Hypothalamus (tissue), 51 donors: ENCODE measurements at places on chromosomes 13 and 19.
A peak's percentile ranks its signal among the peaks of the same experiment; 100 is the strongest.

DNA sequence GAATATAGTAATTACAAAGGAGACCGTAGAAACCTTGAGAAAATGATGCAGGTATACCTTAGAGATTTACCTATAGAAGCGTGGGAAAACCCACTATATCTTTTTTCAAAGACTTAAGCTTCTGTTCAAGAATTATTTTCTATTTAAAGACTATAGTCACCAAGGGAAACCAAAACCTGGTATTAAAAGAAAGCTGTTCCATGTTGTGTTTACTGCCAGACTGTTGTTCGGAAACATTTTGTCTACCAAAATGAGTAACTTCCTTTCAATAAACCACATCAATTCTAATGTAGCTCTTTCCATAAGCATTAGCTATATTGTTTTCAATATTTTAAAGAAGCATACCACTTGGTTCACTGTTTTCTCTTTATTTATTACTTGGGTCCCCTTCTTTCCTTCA, 182.9 kb upstream of the SLITRK6 start:
- no peak for DNase-seq

- no peak for DNase-seq
Measured at GRCh38 chr13:99310382-99311031, 3.3 kb upstream of the GPR183 start.

- DNase-seq, result no peak
Measured at GRCh38 chr13:110107568-110108347, 199.2 kb downstream of the COL4A1 start.

GRCh38 chr13:114067381-114067885, 65.0 kb downstream of the RASA3 start:
- DNase-seq, result no peak

DNA sequence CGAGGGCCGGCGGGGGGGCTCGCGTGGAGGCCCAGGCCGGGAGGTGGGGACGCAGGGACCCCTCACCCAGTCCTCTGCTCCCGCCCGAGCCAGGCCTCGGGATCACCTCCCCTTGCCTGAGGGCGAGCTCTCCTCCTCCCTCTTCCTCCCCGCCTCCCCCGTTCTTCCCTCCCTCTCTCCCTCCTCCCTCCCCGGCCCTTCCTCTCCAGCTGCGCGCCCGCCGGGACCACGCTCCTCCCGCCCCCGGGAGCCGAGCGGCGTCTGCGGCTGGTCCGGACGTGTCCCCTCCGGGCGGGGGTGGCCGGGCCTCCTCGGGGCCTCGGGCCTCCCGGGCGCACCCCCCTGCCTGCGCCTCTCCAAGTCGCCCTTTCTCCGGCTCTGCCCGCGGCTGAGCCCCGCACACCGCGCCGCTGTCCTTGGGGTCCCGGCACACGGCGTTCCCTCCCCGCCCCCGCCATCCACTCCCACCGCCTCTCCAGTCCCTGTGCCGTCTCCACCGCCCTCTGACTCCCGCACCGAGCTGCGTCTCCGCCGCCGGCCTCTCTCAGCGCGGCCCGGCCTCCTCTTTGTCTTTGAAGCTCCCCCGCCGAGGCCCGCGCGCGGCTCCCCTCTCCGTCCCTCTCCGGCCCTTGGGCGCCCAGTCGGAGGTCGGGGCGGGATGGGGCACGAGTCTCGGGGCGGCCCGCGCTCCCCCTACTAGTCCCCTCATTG, 5.7 kb downstream of the SOX1 start:
- peak; percentile 67 for DNase-seq

- peak; percentile 1 for DNase-seq
Measured at GRCh38 chr13:31742097-31742734, 2.9 kb downstream of the RXFP2 start.

DNA sequence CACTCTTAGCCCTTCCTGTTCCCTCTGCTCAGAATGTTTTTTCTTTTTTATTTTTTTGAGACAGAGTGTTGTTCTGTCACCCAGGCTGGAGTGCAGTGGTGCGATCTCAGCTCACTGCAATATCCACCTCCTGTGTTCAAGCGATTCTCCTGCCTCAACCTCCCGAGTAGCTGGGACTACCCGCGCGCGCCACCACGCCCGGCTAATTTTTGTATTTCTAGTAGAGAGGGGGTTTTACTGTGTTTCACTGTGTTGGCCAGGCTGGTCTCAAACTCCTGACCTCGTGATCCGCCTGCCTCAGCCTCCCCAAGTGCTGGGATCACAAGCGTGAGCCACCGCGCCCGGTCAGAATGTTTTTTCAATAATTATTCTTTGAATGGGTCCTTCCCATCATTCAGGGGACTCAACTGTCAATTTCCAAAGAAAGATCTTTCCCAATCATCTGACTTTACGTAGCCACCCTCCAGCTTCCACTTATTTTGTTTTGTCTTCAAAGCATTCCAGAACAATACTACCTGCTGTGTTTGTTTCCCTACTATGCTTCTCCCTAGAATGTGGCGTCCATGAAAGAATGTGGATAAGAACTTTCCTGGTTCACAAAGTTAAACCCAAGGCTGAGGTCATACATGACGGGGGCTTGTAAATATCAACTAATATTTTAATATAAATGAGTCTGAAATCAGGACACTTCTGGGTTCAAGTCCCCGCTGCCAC, 1.2 kb downstream of the NDUFA7 start:
- no peak for DNase-seq

DNA sequence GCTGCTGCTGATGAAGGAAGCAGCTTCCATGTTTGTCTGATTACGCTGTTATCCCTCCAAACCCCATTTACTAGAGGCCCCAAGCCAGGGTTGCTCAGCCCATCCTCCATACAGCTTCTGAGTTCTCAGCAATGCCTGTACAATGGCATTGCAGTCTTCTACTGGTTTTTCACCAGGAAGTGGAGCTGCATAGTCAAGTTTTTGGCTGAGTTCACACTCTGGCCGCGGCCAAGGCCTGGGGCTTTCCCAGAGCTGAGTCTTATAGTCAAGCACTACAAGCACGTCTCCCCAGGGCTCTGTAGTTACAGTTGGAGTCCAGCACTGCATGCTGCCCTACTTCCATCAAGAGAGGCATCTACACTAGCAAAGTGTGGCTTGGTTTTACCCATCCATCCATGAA, 182.5 kb downstream of the POU4F1 start:
- no peak for DNase-seq

GRCh38 chr19:52226652-52227051, 36.8 kb downstream of the PPP2R1A start:
- no peak for DNase-seq

GRCh38 chr13:82477436-82477835, 1404.8 kb downstream of the SLITRK1 start:
- DNase-seq, result no peak

- no peak for DNase-seq
Measured at GRCh38 chr13:110880627-110881026, 34.2 kb downstream of the ANKRD10 start.

DNA sequence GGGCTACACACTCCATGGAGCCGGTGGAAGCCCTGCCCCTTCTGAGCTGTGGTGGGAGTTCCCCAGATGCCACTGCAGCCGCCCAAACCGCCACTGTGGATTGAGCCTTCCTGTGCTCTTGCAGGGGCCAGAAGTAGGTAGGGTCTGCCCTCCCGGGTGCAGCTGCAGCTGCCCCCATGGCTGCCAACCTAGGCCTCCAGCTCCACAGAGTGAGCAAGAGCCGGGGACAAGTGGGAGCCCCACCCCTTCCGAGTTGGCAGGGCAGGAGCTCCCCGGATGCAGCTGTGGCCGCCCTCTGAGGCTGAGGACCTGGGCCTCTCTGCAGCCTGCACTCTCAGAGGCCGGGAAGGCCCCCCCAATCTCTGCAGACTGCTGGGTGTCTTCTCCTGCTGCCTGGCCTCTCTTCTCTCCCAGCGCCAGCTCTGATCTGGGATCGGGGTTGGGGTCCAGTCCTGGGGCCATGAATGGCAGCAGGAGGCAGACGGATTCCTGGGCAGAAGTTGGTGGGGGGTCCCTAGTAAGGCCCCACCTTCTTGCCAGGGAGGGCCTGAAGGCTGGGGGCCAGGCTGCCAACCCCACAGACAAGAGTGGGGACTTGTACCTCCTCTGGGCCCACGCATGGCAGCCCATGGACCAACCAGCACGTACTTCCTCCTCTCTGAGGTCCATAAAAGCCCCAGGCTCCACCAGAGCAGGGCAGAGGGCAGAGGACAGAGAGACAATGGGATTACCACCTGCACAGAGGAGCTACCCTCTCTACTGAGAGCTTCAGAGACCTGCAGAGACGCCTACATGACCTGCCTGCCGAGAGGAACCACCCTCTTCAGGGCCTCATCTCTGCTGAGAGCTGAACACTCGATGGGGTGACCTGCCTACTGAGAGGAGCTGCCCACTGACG, 28.9 kb downstream of the AP2S1 start:
- no peak for DNase-seq

DNA sequence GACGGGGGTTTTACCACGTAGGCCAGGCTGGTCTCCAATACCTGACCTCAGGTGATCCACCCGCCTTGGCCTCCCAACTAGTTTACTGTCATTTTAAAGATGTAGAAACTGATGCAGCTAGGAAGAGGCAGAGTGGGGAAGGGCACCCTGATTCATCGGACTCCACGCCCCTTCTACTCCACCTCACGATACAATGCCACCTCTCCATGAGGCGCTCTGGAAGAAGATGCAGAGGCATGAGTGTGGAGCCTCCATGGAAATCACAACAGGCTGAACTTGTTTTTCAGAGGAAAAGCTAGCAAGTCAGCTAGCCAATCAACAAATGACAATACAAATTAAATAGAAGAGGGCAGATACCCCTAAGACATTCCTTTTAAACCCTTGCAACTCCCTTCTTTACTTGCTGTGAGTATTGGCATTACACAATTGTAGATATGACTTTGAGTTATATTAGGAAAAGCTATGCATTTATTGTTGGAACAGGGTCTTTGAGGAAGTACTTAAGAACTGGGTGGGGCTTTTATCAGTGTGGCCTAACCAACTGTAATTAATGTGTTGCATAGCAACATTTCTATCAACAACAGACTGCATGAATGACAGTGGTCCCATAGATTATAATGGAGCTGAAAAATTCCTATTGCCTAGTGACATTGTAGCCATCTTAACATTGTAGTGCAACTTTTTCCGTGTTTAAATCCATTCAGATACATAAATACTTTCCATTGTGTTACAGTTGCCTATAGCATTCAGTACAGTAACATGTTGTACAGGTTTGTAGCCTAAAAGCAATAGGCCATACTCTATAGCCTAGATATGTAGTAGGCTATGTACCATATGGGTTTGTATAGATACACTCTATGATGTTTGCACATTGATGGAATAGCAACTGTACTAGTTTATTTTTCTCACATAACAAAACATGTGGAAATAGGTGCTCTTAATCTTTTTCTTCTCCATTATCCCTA, 17.6 kb downstream of the WDFY2 start:
- DNase-seq, result no peak

- no peak for DNase-seq
Measured at GRCh38 chr19:39197808-39198207, 1.0 kb downstream of the NCCRP1 start.

GRCh38 chr13:26051657-26052311, at the start of gene SHISA2:
Gene SHISA2, minus strand, starts transcription at chr13:26052016. Its CDS starts 1,041 bp downstream, at chr13:26050975.
- DNase-seq, result no peak

DNA sequence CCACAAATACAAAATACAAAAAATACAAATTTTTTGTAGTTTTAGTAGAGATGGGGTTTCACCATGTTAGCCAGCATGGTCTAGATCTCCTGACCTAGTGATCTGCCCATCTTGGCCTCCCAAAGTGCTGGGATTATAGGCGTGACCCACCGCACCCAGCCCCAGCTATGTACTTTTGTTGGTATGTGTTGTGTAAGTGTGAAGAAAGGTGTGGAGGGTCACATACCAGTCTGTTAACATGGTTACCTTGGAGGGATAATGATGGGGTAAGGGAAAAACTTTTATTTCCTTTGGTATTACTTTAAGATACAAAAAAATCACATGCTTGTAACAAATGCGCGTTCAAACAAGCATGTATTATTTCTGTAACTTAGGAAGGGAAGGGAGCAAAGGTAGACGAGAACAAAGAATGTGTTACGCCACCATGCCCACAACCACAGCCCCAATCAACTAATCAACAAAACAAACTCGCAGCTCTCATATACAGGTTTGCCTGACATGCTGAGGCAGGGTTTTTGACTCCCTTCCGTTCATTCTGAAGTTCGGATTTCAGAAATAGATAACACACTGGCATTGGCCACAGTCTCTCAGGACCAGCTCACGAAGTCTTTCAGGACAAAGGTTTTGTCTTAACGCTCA, 13.5 kb upstream of the VWA8 start:
- DNase-seq, result no peak

DNA sequence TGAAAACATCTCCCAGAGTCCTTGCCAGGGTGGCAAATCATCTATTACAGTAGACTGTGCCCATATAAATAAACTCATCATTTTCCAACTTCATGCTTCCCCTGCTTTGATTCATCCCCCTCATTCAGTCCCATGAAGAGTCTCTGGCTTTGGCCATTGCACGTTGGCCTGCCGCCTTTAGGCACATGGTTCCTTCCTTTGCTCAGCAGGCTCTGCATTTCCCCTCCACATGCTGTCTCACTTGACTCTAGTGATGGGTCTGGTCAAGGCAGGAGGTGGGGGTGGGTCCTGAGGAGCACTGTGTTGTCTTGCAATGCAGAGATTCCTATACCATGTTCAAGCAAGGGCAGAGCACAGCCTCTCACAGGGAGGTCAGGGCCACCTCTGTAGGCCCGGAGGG, 48.8 kb upstream of the ARGLU1 start:
- DNase-seq, result no peak

DNA sequence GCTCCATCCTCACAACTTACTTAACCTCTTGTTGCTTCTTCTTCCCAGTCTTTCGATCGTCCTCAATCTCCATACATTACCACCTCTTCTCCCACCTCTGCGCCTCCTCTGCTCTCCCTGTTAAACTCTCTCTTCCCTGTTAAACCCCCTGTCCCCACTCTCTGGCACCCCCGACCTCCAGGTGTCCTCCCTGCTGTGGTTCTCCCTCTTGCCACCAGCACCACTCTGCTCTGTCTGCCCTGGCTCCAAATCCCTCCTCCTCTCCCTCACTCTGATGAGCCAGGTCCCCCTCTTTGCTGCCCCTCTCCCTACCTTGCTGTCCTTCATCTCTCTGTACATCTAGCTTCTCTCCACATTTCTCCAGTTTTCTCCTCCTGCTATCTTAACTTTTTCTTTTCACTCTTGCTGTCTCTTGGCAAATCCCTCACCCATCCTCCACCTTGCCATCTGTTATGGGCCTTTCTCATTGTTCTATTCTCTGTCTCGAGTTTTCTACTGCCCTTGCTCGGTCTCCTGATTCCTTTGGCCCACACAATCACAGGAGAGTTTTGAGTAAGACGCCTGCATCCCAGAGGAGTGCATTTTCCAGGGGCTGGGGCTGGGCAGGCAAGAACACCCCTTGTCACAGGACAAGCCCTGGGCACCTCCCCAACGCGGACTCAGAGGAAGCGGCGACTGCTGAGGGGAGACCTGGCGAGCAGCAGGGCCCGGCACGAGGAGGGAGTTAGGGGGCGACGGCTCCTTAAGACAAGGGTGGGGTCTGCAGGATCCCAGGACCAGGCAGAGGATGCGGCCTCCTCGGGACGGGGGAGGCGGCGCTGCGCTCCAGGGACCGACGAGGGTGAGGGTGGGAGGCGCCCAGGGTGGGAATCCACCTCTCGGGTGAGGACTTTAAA, 21.4 kb upstream of the ERVV-1 start:
- no peak for DNase-seq
